ENCODE measurements at places on chromosomes 11 and 22. TPM values are rescaled to one million over a fixed set of nuclear protein-coding genes. Genes with fewer than 3 reads are reported as not detected.

- no peaks in the 10 kb centered on the region for H3K27me3 ChIP-seq
- no peak overlapping the region for H3K4me3 ChIP-seq
- H3K4me1 ChIP-seq, result no peaks in the 10 kb centered on the region
- no peak for DNase-seq
- no peak overlapping the region for H3K27ac ChIP-seq
Measured at GRCh38 chr11:97722065-97722464, 1298.7 kb upstream of the CNTN5 start.

DNA sequence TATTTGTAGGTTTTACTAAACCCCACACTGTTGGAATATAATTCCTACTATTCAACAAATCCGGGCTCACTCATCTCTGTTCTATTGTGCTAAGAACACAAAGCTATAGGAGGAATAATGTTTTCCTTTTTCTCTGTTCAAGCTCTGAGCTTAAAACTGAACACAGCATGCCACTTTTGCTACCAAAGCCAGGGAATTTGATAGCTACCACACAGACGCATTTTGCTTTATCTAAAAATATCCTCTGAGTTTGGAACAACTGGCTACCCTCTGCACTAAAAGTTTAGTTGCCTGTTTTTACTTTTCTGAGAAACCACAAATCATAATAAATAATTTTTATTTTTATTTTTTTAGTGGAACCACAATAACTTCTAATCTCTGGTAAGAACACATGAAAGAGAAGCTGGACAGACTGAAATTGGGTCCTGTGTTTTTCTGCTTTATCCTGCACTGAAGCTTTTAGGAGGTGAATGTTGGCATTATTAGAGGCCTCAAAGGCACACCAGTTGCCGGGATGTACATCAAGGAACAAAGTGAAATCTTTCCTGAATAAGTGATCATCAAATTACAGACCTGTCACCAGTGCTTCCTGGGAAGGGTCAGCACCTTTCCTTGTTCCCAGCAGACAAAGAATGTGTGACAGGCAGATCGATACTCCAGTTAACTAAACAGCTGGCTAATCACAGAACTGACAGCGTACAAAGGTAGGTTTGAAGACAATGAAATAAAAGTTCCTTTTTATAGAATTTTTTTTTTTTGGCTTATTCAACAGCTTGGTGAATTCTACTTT is 523.2 kb upstream of the TENM4 start:
- no peaks in the 10 kb centered on the region for H3K36me3 ChIP-seq
- H3K27me3 ChIP-seq, result no peaks in the 10 kb centered on the region
- no peak overlapping the region for H3K4me3 ChIP-seq

Gene SLC22A12
- not detected for total RNA-seq

Gene PKDREJ
- total RNA-seq, result not detected

All from upper lobe of right lung (tissue), 1 donor.